ENCODE measurements at places on chromosomes 13 and 19. TPM values are rescaled to one million over a fixed set of nuclear protein-coding genes. Genes with fewer than 3 reads are reported as not detected.

DNA sequence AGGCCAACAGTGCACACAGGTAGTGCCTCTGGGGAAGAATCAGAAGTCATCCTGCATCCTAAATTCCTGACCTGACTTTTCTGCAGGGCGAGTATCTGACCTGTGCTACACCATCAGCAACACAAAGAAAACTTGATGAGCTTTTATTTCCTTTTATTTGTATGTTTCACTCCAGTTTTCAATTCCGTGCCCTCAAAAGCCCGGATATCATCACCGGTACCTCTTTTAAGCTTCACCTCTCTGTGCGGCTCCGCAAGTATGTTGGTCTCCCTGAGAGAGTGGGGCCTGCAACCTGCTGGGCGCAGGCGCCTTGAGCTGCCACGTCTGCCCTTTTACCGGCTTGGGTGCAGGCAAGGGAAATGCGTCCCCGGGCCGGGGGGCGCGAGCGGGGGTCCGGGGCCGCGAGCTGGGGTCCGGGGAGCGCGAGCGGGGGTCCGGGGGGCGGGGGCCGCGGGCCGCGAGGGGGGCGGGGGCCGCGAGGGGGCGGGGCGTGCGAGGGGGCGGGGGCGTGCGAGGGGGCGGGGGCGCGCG lies 4.3 kb upstream of the DUXA start:
- peaks cover 25% of the 10 kb centered on the region for H3K36me3 ChIP-seq
- H3K4me3 ChIP-seq = peak overlapping the region; percentile 41
- peaks cover 19% of the 10 kb centered on the region for H3K27me3 ChIP-seq
- DNase-seq = peak; percentile 39

The SIX5 gene
- total RNA-seq = 2.2 TPM

The ACER1 gene
- total RNA-seq = not detected

DNA sequence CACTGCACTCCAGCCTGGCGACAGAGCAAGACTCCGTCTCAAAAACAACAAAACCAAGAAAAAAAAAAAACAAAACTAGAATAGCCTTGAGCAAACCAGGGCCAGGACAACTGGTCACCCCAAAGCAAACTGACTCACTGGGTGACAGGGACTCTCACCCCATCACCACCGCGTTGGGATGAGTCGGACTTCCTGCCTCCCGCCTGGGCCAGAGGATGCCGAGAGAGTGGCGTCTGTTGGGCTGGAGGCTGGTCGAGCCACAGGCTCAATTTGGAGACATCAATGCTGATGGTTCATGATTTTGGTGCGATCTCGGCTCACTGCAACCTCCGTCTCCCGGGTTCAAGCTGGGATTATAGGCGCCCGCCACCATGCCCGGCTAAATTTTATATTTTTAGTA lies 11.6 kb downstream of the TMPRSS9 start:
- no peak for DNase-seq
- no peak overlapping the region for H3K4me3 ChIP-seq
- no peak overlapping the region for H3K27ac ChIP-seq
- H3K4me1 ChIP-seq = no peaks in the 10 kb centered on the region
- no peaks in the 10 kb centered on the region for H3K27me3 ChIP-seq

The ALDH16A1 gene
- 26.8 TPM for total RNA-seq

The GRIK5 gene
- 1.7 TPM for total RNA-seq

The GAPDHS gene
- not detected for total RNA-seq

The ZNF880 gene
- 11.5 TPM for total RNA-seq

The NUDT19 gene
- 17.7 TPM for total RNA-seq

- peak within 1 kb of the TSS; percentile 87 for H3K27ac ChIP-seq
- H3K4me3 ChIP-seq = peak within 1 kb of the TSS; percentile 77
Observed at GRCh38 chr19:40465557-40466218, at the start of gene BLVRB. TSS of gene BLVRB (minus strand) at chr19:40465745. CDS start at chr19:40465688, 57 bp downstream.

GRCh38 chr13:110525328-110526319 lies 35.9 kb downstream of the RAB20 start:
- DNase-seq = peak; percentile 28
- H3K27me3 ChIP-seq = no peaks in the 10 kb centered on the region
- peaks cover 24% of the 10 kb centered on the region for H3K4me1 ChIP-seq

DNA sequence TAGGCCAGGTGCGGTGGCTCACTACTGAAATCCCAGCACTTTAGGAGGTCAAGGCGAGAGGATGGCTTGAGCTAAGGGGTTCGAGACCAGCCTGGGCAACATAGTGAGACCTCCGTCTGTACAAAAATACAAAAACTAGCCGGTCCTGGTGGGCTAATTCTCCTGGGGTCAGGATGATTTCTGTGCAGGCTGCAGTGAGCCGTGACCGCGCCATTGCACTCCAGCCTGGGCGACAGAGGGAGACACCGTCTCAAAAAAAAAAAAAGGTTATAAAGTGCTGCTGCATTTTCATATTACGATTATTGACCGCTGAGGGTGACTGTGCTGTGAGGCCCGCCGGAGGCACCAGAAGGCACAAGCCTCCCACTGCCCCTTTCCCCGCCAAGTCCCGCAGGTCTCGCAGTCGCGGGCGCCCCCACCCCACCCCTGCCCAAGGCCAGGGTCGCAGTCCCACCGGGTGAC lies 477 bp upstream of the PLEKHF1 start:
- H3K4me3 ChIP-seq = peak overlapping the region; percentile 72
- peaks cover 18% of the 10 kb centered on the region for H3K36me3 ChIP-seq
- H3K27ac ChIP-seq = peak overlapping the region; percentile 28
- peaks cover 70% of the 10 kb centered on the region for H3K4me1 ChIP-seq

GRCh38 chr13:75251188-75251587 lies 230.8 kb downstream of the TBC1D4 start:
- H3K36me3 ChIP-seq = no peaks in the 10 kb centered on the region
- no peak overlapping the region for H3K27ac ChIP-seq
- peaks cover 6% of the 10 kb centered on the region for H3K27me3 ChIP-seq
- H3K4me3 ChIP-seq = no peak overlapping the region
- no peak for DNase-seq
- no peaks in the 10 kb centered on the region for H3K4me1 ChIP-seq

GRCh38 chr13:109778102-109778542 lies 8.3 kb downstream of the IRS2 start:
- H3K27ac ChIP-seq = peak overlapping the region; percentile 63
- peaks cover 61% of the 10 kb centered on the region for H3K4me1 ChIP-seq
- peak overlapping the region; percentile 30 for H3K4me3 ChIP-seq
- no peaks in the 10 kb centered on the region for H3K27me3 ChIP-seq

The VSTM1 gene
- not detected for total RNA-seq

- H3K4me1 ChIP-seq = no peaks in the 10 kb centered on the region
- no peak for DNase-seq
- no peak overlapping the region for H3K27ac ChIP-seq
Observed at GRCh38 chr13:25330541-25330940, 29.1 kb downstream of the NUP58 start.

The TMEM86B gene
- 9.0 TPM for total RNA-seq

All from activated CD4-positive, alpha-beta T cell treated with anti-CD3 and anti-CD28 coated beads for 36 hours (primary cell).